ENCODE measurements at places on chromosomes 5 and 9.

- no peak for DNase-seq
Observed at GRCh38 chr5:170117736-170118135, 12.0 kb downstream of the FOXI1 start.

DNA sequence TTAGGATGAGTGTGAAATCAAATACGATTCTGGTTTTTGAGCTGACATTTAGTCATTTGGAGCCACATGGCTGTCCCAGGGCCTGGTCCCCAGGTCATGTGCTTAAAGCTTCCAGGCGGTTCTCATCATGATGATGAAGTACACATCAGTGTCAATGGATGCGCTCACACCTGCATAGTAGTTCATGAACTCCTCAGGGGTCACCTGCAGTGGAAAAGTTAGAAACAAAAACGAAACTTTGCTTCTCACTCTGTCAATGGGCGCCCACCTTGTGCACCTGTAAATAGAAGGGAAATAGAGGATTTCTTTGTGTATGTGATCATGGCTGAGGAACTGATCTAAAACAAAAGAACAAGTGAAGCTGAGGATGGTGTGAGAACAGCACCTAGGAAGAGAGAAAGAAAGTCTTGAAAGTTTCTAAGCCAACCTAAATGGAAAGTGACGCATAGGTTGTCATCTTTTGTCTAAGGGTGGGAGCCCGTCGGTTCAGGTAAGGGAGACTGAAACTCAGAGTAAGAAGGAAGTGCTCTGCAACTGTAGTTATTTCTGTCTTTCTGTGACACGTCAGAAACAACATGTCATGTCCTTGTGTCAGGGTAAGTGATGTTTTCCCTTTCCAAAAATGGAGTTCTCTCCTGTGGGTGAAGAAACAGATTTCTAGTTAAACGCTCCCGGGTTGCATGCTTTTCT, 33.8 kb downstream of the CAPSL start:
- DNase-seq: no peak

DNA sequence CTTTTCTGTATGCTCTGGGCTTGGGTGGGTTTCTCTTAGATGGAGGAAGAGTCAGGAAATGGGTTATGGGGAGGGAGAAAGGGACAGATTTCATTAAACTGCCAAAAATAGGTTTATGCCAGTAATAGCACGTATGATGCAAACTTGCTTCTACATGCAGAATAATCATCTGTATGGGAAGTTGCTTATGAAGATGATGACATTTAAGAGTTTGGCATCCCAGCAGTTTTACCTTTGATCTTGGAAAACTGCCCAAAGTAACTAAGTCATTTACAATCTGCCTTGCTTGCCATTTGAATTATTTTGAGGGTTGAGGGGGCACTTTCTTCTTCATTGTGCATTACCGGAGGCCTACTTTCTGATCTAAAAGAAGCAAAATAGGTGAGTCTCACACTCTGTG, 282.9 kb upstream of the ANKRD55 start:
- no peak for DNase-seq

GRCh38 chr9:110317911-110318310, 19.8 kb downstream of the TXNDC8 start:
- DNase-seq: no peak

- no peak for DNase-seq
Observed at GRCh38 chr9:129089246-129089645, 8.3 kb downstream of the DOLPP1 start.

GRCh38 chr5:9681706-9682105, 51.6 kb upstream of the TAS2R1 start:
- no peak for DNase-seq

GRCh38 chr5:177365845-177366527, 8.3 kb downstream of the RGS14 start:
- no peak for DNase-seq

DNA sequence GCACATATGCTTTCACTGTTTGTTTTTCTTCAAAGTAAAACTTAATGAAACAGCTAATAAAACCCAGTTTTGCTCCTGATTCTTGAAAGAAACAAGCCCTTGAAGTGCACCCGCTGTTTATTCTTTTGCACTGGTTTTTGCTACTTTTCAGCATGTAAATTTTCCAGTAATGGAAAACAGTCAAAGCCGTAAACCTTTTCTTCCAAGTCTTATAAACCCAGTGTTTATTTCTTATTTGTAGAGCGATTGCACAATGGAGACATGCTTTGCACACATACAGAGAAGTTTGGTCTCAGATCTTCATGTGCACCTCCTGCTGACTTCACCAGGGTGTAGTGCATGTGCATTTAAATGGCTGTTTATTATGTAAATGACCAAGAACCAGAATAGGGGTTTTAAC, 51.8 kb downstream of the ATG10 start:
- DNase-seq: no peak

GRCh38 chr9:132241483-132241839, 79.6 kb downstream of the NTNG2 start:
- DNase-seq: no peak

DNA sequence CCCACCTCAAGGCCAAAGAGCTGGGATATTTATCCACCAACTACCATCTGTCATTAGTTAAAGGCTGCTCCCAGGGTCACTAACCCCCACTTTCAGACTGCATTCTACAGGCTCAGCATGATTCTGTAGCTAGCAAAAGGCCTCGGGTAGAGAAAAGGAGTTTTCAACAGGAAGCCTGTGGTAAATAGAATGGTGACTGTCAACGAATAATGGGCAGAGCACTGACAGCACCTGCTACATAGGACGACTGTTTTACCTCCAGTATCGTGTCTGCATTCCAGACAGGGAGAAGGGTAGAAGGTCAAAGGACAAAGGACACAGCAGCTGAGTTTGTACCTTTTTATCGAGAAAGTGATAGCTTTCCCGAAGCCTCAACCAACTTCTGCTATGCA, 20.3 kb downstream of the MFAP3 start:
- DNase-seq: no peak

- no peak for DNase-seq
Observed at GRCh38 chr5:140295414-140295813, 7.5 kb downstream of the PFDN1 start.
